ENCODE measurements at places on chromosomes 2 and 18.

DNA sequence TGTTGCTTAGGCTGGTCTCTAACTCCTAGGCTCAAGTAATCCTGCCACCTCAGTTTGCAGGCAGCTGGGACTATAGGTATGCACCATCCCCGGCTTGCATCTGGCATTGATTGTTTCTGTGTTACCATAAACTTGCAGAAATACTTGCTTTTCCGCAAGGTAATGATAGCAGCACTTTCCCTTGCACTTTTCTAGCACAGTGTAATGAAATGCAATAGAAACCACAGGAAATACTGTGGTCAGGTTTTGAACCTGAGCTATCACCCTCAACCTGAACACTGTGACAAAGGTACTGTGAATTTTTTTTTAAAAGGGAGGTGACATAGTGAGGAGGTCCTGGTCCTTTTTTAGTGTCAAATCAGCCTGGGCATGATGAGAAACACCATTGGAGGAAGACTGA lies 38.3 kb downstream of the DHRS9 start:
- DNase-seq = no peak

GRCh38 chr2:136225950-136226835 lies 108.2 kb upstream of the CXCR4 start:
- no peak for DNase-seq

- no peak for DNase-seq
Observed at GRCh38 chr2:228599781-228600180, 418.3 kb upstream of the SPHKAP start.

DNA sequence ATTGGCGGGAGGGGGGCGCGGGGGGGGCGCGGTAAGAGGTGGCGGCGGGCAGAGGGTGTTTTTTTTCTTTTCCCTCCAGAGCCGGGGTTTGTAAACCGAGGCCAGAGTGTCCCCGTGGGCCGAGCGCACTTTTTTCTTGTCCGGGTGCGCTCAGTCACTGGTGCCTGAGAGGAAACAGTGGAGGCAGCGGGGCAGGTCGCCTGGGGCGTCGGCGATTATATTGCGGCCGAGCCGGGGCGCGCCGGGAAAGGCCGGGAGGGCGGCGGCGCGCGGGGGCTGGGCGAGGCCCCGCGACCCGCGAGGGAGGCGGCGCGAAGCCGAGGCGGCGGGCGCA lies 275 bp downstream of the HOXD8 start:
- DNase-seq = no peak

DNA sequence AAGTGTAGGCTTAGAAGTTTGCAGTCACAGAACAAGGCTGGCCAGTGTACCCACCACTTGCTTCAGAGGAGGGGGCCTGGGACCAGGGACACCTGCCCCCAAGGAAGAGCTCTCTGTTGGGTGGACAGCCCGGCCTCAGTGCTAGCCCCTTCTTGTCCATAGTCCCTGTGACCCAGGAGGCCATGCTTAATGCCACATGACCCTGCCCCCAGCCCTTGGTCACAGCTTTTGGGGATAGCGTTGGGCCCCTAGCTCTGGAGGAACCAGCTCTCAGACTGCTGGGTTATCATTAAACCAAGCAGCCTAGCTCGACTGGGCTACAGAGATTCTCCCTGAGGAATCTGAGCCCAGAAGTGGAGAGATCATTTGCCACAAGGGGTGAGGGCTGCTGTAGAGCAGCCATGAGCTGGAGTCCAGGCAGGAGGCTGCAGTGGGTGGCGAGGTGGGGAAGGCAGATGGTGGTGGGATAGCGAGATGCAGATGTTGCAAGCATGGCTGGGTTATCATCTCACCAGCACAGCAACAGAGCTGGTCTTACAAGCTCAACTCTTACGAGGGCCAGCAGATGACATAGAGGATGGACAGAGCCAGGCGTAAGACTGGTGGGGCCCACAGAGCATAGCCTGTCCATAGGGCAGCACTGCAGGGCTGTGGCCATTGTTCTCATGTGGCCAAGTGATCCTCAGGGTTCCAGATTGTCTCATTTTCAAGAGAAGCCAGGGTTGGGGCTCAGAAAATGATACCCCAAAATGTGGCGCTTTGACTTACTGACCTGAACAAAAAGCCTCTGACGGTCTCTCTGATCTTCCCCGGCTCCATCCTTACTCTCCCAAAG lies 7.2 kb upstream of the TMEM37 start:
- no peak for DNase-seq
